Activated T-helper 17 cell treated with anti-CD3 and anti-CD28 coated beads, Interleukin-2, amount 50 U/mL, for 72 hours (primary cell): ENCODE measurements at places on chromosomes 3 and 15. TPM values are rescaled to one million over a fixed set of nuclear protein-coding genes. Genes with fewer than 3 reads are reported as not detected.

The RSRC1 gene
- 28.2 TPM for total RNA-seq

The GOLGA6D gene
- 0.16 TPM for total RNA-seq

The GPR62 gene
- total RNA-seq: not detected

The CSTA gene
- total RNA-seq: not detected

- ATAC-seq: no peak
Measured at GRCh38 chr3:81419228-81419627, 342.2 kb downstream of the GBE1 start.

GRCh38 chr3:31142139-31142538, 247.7 kb upstream of the GADL1 start:
- no peak for ATAC-seq

DNA sequence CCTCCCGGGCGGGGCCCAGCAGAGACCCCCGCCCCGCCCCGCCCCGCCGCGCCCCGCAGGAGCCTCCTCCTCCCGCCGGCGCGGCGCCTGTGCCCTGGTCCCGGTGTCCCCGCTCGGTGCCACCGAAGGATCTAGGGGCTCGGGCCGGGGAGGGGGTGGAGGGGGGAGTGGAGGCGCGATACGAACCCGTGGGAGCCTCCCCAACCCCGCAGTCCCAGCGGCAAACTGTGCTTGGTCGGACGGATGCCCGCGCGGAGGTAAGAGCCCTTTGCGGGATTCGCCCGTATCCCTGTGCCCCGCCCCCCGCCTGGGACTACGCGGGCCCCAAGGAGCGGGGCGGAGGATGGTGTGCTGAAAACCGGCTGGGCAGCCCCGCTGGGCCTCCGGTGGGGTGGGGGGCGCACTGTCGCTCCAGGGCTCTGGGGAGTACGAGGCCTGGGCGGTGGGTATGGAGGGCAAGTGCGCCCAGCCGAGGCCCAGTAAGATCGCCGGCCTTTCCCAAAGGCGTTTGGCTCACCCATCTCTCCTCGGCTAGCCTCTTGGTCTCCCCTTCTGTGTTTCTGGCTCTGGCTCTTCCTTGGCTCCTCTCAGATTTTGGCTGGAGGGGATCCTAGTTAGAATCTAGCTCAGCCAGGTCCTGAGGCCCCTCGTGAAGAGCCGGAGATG, 65.6 kb upstream of the POLG start:
- peak; percentile 33 for ATAC-seq

- ATAC-seq: no peak
Measured at GRCh38 chr3:153290268-153291015, 128.4 kb downstream of the RAP2B start.

DNA sequence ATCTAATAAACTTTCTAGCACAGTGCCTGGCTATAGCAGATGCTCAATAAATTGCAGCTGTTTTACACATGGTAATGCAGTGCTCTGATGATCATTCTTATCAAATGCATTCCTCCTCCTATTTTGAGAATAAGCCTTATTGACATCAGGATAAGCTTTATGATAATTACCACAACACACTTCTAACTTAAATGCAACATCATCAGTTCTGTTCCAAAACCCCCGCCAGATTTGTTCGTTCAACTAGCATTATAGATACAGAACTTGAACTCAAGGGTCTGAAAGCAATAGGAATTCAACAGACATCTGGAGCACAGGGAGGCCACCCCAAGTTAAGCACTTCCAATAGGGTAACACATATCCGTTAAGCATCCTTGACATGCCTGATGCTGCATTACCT, 684.4 kb upstream of the LMCD1 start:
- ATAC-seq: no peak

DNA sequence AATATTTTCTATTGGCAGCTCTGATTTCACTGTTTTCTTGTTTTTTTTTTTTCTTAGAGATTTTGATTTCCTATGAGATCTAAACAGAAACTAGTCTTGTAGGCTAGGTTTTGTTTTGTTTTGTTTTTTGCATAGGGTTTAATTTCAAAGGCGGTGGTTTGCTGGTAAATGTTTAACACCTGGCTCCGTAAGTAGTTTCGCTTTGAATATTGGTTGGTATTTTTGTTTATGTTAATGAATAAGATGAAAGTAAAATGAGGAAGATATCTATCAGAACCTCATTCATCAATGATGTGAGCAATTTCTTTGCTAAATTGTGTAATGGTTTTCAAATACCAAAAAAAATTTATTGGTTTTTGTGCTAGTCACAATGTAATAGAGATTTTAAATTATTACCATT, 39.7 kb upstream of the TM4SF1 start:
- ATAC-seq: no peak

DNA sequence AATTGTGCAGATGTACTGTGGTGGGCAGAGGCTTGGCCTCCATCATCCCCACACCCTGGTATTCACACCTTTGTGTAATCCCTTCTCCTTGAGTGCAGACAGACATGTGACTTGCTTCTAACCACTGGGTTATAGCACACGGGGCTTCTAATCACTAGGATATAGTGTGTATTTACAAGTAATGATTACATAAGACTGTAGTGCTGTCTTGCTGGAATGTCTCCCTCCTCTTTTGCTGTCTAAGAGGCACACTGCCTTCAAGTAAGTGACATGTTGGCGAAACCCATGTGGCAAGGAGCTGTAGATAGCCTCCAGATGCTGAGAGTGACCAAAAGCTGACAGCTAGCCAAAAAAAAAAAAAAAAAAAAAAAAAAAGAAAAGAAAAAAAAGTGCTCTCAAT, 542.7 kb upstream of the MDFIC2 start:
- no peak for ATAC-seq

DNA sequence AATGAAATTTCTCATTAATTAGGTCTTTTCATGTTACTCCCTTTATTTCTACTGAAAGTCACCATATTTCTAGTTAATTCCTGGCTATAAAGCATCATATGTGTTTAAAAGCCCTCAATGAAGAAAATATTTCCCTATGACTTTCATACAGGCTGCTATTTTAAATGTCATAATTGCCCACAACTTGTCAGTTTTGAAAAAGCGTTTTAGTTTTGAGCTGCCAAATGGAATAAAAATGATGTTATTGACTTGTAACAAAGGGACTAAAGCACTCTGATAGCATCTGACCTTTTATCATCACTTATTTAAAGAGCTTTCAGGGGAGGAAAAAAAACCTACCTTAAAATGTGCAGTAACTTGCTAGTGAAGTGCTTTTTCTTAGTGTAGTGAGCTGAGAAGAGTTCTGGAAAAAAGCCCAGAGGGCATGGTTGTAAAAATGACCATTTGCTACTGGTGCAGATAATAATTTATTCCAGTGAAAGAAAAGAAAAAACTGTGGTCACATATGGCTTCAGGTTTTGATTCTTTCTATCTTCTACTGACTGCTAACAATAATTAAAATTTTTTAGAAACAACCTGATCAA, 877.2 kb downstream of the CADM2 start:
- ATAC-seq: no peak

- peak; percentile 54 for ATAC-seq
Measured at GRCh38 chr15:91291673-91292072, 191.6 kb downstream of the SV2B start.

GRCh38 chr3:152193673-152194267, 75.0 kb upstream of the MBNL1 start:
- ATAC-seq: peak; percentile 69

GRCh38 chr3:40465456-40465855, 8.3 kb downstream of the RPL14 start:
- ATAC-seq: no peak
